Stimulated activated CD4-positive, alpha-beta T cell treated with anti-CD3 and anti-CD28 coated beads, Interleukin-4, amount 100 ng/mL, for 48 hours (primary cell): ENCODE measurements at places on chromosomes 3 and 15.

DNA sequence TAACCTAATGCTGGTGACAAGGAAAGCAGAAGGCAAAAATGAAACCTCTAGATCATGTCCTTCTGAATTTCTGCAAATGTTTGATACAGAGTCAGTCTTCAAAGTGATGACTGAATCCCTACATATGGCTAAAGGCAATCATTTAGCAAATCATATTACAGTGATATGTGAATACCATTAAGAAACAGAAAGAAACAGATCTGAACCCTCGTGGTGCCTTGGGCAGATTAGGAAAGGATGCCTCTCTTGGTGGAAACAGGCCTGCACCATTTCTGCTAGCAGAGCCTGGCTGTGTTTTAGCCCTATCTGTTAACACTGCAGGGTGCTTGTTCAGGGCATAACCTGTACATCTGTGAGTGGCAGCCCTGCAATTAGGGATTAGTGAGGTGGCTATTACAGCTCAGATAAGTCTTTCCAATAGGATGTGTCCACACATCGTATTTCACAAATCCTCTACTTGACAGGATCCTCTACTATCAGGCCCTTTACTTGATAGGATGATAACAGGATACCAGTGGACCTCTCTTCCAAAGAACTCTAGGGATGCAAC, 12.1 kb downstream of the SEC22C start:
- DNase-seq: no peak

DNA sequence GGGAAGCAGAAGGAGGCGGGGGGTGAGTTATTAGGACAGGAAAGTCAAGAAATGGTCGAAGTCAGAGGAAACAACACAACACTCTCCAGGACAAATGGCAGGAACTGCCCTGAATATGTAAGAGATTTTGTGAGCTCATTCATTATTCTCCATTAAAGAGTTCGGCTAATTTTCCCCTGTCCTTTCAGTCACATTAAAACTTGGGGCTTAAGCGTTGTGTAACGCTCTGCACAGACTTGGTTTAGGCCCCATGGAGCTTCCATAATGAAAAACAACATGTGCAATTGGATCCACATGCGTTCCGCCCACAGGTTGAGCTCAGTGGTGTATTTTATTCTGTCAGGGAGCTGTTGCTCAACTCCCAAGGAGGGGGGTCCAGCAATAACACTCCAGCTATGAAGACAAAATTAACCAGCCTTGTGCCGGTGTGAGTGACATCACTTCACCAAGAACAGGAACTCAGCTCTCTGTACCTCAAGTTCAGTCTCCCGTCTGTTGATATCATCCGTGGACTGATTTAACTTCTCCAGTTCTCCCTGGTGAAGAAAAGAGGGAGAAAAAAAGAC, 2.3 kb downstream of the SH3BP5 start:
- DNase-seq: no peak

DNA sequence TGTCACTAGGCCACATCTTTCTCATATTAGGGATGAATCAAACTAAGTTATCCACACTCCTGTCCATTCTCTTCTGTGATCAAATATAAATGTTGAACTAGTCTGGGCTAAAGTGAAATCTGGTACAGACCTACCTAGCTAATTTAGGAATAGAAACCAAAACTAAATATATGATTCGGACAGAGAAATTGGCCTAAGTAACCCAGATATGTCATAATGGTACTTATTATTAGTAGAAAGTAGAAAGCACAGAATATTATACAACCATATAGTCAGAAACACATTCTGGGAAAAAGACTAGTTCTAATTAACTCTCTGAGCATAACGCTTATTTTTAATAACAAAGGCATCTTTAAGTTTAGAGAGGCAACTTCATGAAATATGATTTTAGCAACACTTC, 389.0 kb downstream of the LSAMP start:
- no peak for DNase-seq

DNA sequence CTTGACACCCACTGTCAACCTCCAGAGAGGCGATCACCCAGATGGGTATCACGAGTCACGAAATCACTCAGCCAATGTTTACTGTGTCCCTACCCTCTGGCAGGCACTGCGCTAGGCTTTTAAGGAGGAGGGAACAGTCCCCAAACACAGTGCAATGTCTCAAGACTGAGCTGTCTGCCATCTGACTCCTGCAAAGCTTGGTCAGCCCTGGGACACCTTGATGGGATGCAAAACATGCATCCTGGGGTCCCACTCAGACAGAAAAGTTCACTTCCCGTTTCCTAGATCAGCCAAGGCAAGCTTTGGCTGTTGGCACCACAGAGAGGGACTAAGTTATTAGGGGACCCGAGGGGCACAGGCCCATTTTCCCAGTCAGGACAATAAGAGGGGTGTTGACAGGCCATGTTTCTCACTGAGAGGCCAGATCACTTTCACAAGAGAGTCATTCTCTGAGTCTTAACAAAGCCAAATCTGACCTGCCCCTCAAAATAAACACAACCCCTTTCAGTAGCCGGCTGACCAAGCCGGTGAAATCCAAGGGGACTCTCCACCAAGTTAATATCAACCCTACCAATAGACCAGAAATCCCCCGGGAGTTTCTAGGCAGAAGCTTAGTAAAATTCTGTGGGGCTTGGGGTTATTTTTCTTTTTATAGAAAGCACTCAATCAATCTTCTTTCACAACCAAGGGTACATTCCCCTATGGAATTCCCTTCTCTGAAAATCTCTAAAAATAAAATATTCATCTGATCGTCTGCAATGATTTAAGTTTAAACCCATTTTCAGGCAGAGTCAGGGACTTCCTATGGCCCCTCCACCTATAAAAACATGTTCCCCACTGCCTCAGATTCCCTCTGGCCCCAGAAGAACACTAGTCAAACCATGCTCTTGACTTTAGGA, 3.5 kb downstream of the RFTN1 start:
- DNase-seq: no peak

GRCh38 chr15:38367476-38367875, 86.5 kb upstream of the FAM98B start:
- no peak for DNase-seq

- DNase-seq: no peak
Observed at GRCh38 chr15:67927501-67928168, 87.8 kb upstream of the RNU6-1 start.

DNA sequence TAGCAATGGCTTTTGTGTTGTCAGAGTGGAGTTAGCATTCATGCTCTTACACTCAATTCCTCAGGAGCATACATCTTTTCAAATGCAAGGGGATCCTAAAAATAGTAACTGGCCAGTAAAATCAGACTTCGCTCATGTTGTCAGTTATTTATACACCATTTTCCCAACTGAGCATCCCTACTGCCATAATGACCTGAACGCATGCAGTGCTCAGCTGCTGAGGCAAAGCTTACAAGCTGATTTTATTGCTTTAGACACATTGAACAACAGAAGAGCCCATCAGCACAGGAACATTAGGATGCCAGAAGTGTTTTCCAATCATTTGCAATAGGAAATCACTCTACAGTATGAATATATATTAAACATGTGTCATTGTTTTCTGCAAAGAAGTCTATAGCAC, 689.7 kb upstream of the BCHE start:
- DNase-seq: no peak

DNA sequence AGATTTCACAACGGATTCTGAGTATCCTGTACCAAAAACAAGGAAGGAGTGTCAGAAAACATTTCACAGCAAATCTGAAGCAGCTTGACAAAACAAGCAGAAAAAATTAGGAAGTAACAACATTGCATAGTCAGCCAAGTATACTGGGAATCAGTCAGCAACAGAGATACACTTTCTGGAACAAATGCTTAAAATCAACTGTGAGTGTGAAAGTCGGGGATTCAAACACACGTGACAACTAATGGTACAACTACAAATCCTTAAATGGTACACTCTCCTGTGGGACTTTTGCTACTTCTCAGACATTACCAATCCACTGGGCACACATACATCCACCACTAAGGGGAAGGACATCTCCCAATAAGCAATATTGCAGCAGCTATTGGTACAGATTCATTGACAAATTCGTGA, 296.6 kb upstream of the MME start:
- DNase-seq: no peak

- no peak for DNase-seq
Observed at GRCh38 chr3:72213296-72214065, 428.5 kb upstream of the PROK2 start.

GRCh38 chr3:44252332-44252959, 10.8 kb downstream of the TOPAZ1 start:
- DNase-seq: no peak

- DNase-seq: no peak
Observed at GRCh38 chr15:40926659-40927494, 2.3 kb upstream of the DLL4 start.

DNA sequence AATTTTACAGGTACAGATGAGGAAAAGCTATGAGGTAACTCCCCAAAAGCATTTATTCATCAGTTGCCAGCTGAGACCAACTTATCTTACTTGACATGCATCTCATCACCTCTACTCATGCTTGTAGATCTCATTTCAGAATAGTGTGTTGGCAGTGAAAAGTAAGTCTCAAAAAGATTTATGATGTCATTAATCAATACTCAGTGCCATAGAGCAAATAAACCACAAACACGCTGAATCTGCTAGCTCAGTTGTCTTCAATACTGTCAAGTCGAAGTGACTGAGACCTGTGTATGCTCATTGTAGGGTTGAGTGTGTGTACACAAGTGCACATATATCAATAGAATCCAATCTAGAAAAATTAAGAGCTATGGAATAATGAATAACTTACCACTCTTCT, 413.5 kb downstream of the CNTN3 start:
- no peak for DNase-seq

- no peak for DNase-seq
Observed at GRCh38 chr3:46061887-46062286, 34.6 kb upstream of the XCR1 start.

- DNase-seq: no peak
Observed at GRCh38 chr15:51749307-51749706, 2.1 kb upstream of the TMOD2 start.

DNA sequence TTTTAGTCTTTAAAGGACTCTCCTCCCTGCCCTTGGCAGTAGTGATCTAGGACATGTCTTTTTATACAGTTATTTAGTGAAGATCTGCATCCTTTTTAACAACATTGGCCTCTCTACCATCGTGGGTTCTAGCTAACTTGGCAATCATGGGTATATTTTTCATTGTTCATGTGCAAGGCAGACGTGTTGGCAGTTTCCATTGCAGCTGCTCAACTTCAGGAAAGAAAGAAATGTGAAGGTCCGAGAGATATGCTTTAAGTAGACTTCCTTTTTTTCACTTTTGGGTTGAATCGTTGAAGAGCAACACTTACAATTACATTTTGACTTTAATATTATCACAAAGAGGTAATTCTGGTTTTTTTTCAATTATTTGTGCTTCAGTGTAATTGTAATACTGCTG, 172.6 kb downstream of the SATB1 start:
- DNase-seq: no peak

GRCh38 chr3:31924610-31925270, 56.3 kb downstream of the OSBPL10 start:
- no peak for DNase-seq

- no peak for DNase-seq
Observed at GRCh38 chr15:90597577-90597976, 67.9 kb downstream of the CRTC3 start.

GRCh38 chr3:50442945-50443579, 60.4 kb downstream of the CACNA2D2 start:
- DNase-seq: no peak

- no peak for DNase-seq
Observed at GRCh38 chr3:159520638-159521037, 468.0 kb upstream of the IL12A start.

GRCh38 chr3:15121936-15122335, 23.0 kb upstream of the RBSN start:
- DNase-seq: no peak

DNA sequence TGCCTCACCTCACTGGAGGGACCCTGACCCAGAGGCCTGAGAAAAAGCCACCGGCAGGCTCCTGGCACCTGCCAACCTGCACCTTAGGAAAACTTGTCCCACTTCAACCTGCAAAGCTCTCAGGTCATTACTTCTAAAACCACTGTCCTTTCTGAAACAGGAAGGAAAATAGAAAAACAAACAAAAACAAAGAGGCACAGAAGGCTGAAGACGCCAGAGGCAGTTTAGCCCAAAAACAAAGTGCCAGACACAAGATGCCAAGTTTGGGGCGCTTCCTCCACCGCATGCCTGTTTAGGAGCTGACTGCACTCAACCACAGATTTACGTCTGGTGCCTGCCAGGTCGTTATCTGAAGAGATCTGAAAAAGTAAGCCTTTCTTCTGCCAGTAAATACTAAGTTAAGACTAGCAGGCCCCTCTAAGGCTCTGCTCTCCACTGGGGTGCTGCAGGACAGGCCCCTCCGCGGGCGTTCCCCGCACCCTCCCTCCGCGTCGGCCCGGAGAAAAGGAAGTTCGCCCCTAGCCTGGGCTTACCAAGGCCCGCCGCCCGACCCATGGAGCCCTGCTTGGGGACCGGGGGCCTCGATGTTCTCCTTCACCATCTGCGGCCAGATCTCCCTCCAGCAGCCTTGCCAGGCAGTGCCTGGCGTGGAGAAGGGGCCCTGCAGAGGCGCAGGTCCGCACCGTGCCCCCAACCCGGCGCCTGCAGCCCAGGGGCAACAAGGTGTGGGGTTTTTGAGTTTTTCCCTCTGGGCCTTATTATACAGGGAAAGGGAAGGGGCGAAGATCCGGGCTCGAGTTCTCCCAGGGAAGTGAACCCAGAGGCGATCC, 1.3 kb downstream of the GOLGA8A start:
- no peak for DNase-seq

GRCh38 chr15:51837792-51838251, 8.4 kb downstream of the TMOD3 start:
- no peak for DNase-seq

DNA sequence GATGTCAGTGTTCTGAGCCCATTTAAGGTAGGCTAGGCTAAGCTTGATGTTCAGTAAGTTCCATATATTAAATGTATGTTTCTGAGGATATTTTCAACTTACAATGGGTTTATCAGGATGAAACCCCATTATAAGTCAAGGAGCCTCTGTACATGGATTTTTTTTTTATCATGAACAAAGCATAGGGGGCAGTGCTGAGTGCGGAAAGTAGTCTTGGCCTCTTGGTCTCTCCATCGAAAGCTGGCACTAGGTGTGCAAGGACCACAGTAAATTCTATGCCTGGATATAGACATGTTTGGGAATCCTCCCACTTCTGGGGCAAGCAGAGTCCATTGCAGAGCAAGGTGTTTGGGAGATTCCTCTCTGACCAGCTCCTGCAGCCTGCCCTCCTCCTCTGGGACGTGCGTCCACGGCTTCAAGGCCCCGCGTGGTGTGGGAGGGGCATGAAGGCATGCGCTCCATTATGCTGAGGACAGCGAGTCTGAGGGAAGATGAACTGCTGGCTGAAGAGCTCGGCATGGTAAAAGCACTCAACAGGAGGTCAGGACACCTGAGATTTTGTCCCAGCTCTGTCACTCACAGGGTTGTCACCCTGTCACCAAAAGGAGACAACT, 122.9 kb upstream of the LIPC start:
- no peak for DNase-seq

GRCh38 chr3:69271098-69271497, 114.8 kb downstream of the FRMD4B start:
- DNase-seq: no peak
